ENCODE measurements at places on chromosomes 7 and 10.

DNA sequence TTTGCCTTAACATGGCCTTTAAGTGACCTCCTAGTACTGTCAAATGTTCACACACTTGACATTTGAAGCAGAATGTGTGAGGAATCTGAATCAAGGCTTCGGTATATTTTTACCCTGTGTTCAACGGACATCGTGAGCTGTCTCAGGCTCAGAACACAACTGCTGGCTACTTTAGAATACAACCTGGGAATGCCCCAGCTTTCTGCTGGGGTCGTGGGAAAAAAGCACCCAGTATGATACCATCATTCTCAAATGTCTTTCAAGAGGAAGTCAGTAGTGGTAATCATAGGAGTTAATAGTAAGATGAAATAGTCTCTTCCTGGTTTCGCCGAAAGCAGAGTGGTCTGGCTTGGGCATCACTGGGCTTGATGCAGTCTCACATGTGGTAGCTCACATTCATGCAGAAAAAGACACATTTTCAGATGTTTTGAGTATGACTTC lies 67.2 kb downstream of the CREB5 start:
- DNase-seq, result no peak

DNA sequence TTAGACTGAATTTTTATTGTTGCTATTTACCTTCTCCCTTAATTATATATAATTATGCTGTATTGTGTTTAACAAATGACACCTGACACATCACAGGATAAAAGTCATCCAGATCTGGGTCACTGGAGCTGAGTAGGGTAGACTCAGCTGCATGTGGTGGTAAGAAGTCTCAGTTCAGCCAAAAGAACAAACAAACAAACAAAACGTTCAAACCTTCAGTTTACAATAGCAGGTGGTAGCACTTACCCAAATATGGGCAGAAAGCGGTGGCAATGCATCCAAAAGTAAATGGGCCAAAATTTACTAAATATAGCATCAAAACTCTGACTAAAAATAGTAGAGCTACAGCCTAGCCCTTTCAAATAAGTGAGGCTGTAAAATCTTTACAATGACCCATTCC lies 42.2 kb downstream of the ZWINT start:
- DNase-seq, result no peak

GRCh38 chr7:157547102-157547501 lies 210.3 kb downstream of the DNAJB6 start:
- DNase-seq, result no peak

DNA sequence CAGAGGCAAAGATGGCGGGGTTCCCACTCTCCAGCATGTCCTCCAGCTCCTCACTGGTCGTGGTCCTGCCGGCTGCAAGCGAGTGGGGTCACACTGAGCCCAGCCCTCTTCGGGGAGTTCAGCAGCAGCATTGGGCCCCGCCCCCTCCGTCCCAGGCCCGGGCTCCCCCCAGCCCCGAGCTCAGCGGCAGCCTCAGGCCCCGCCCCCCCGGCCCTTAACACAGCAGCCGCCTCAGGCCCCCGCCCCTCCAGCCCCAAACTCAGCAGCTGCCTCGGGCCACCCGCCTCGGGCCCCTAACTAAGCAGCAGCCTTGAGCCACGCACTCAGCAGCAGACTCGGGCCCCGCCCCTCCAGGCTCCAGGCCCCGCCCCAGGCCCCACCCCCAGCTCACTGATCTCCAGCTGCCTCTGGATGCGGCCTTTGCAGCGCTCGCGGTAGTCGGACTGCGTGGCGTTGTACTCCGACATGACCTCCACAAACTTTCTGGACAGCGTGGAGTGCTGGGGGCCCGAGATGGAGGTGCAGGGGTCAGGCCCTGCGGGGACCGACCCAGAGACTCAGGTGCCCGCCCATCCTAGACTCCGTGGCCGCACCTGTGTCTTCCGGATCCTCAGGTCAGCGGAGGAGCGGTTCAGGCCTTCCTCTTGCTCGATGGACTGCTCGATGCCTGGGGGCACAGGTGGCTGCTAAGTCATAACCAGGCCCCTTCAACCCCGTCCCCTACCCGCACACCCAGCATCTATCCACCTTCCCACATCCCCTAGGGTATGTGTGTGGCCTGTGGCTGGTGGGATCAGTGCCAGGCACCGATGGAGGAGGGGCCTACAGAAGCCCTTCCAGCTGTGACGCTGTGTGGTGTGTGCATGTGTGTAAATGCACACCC lies 15.5 kb downstream of the STX1A start:
- no peak for DNase-seq

DNA sequence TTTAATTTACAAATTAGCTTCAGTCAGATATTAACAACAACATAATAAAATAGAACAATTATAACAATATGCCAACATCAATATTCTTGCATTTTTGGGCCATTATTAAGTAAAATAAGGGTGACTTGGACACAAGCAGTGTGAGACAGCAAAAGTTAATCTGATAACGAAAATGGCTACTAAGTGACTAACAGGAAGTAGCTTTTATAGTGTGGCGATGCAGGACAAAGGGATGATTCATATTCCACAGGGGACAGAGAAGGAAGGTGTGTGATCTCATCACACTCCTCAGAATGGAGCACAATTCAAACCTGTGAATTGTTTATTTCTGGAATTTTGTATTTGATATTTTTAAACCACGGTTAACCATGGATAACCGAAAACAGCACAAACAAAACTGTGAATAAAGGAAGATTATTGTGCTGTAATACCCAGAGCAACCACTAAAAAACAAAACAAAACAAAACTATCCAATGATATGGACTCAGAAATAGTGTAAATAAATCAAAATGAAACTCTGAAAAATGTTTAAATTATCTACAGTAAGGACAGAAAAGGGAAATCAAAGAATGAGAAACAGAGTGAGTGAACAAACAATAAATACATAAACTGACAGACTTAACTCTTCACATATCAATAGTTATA lies 66.9 kb upstream of the TFEC start:
- peak; percentile 41 for DNase-seq

DNA sequence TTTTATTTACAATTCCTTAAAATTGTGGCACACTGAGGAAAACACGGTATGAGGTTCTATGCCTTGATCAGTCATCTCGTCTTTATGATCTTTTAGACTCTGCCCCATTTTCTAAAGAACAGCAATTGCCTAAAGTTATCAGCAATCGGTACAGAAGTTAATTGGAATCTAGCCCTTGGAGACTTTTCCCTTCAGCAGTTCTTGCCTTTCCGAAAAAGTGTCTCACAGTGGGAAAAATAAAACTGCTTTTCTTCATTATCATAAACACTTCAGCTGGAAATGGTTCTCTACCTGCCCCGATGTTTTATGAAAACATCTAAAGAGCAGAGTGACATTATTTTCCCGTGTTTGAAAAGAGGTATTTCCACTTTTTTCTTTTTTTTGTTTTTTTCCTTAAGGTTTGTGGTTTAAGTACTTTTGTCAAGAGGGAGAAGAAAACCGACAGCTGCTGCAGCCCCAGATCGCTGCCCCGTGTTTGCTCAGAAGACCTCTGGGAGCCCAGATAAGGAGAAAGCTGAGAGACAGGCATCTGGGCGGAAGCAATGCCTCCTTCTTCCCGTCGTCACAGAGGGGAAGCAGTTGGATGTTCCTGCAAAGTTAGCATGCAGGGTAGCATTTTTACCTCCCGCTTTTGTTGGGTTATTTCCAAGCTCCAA lies 149.7 kb downstream of the FRMD4A start:
- no peak for DNase-seq

DNA sequence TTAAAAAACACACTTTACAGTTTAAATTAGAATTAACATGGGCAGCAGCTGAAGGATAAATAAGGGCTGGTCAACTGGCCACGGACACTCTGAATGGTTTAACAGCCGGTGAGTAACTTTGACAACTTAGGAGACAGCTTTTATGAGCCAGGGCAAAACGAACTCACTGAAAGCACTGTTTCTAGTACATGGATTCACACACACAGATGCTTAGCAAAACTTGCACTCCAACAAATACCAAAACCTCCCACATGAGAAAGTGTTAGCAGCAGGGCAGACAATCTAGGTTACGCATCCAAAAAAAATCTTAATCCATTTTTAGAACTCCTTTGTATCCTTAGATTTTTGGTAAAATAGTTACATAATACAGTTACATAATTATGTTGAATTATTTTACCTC lies 486.4 kb downstream of the PHTF2 start:
- no peak for DNase-seq

- no peak for DNase-seq
Measured at GRCh38 chr7:105246256-105246655, 142.5 kb downstream of the SRPK2 start.

DNA sequence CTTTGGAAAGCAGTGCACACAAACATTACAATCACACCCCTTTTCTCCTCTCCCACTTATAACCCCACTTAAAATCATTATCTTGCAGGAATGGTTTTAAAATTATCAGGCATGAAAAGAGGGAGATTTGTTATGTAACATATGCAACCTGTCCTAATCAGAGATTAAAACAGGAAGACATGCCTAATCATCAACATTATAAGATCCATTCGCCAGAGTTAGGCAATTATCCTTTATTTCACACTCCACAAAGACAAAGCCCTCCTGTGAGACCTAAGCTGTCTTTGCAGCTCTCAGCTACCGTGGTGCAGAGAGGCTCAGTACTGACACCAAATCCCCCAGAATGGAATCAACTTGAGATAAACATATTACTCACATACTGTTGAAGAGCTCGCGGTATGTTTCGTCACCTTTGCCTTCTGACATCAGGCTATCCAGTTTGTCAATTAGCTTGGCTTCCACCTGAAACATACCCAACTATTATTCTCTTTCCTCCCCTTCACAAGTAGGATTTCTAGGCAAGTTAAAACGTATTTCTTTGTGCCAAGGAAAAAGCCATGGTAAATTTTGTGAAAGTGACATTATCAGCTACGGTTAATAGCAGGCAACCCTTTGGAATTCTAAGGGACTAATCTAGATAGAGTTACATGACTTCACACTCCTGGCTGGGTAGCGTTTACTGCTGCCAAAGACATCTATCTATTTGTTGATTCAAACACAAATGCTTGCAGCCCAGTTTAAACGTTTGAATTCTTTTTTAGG lies 226.2 kb upstream of the IMMP2L start:
- DNase-seq, result no peak

- DNase-seq, result no peak
Measured at GRCh38 chr10:132971448-132972148, 29.2 kb upstream of the CFAP46 start.

GRCh38 chr7:139942636-139943035 lies 113.6 kb downstream of the TBXAS1 start:
- no peak for DNase-seq

- no peak for DNase-seq
Measured at GRCh38 chr7:140752533-140752932, 56.0 kb downstream of the NDUFB2 start.

GRCh38 chr7:137142376-137142775 lies 201.2 kb downstream of the PTN start:
- peak; percentile 29 for DNase-seq

- no peak for DNase-seq
Measured at GRCh38 chr7:27212497-27213432, 12.9 kb upstream of the HOXA13 start.

- no peak for DNase-seq
Measured at GRCh38 chr10:24989867-24990266, 26.1 kb downstream of the ENKUR start.

- DNase-seq, result no peak
Measured at GRCh38 chr10:100182908-100183307, 2.9 kb downstream of the ERLIN1 start.

DNA sequence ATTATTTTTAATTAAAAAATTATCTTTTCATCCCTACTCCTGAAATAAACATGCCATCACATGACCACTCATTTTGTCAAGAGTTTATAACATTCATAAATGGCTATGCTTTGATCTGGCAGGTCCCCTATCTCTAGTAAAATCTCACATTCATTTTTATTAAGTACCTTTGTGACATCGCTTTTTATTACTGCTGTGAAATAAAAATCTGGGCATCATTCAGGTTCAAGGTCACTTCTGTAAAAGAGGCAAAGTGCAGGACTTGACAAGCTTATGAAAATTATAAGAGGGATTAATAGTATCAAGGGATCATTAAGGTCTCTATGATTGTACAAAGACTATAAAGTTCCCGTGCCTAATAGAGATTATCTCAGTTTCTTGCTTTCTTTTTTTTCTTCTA lies 416.8 kb upstream of the SEMA3A start:
- no peak for DNase-seq

GRCh38 chr7:42960762-42961161 lies 28.6 kb downstream of the MRPL32 start:
- DNase-seq, result no peak

- DNase-seq, result peak; percentile 92
Measured at GRCh38 chr10:103739039-103739764, 116.2 kb downstream of the SH3PXD2A start.

- DNase-seq, result no peak
Measured at GRCh38 chr7:3739983-3740382, 438.9 kb downstream of the SDK1 start.

DNA sequence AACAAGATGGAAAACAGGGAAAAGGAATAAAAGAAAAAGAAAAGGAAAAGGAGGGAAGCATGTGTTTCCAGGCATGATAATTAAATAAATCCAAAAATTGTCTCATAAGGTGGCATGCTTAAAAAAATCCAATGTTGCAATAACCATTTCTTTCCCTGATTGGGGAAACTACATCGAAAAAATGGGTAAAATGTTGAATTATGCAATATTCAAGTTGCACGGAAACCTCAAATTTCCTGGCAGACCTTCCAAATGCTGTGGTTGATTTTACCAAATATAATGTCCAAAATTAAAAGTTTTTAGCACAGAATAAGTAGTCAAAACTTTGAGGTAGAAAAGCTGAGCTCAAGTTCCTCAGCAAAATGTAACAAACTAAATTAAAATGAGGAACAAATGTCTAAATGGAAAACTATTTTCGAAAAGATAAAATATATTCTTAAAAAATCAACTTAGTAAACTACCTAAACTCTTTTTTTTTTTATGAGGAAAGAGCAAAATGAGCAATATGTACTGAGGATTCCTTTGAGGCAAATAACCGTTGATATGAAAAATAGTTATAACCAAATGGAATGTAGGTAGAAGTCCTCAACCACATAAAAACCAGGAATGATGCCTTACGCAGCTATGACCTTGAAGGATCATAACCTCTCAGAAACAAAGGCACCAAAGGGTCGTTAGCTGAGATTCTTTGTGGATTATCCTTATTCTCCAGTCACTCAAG lies 52.6 kb downstream of the MACC1 start:
- DNase-seq, result peak; percentile 90

GRCh38 chr7:154874409-154875113 lies 128.4 kb downstream of the PAXIP1 start:
- no peak for DNase-seq

DNA sequence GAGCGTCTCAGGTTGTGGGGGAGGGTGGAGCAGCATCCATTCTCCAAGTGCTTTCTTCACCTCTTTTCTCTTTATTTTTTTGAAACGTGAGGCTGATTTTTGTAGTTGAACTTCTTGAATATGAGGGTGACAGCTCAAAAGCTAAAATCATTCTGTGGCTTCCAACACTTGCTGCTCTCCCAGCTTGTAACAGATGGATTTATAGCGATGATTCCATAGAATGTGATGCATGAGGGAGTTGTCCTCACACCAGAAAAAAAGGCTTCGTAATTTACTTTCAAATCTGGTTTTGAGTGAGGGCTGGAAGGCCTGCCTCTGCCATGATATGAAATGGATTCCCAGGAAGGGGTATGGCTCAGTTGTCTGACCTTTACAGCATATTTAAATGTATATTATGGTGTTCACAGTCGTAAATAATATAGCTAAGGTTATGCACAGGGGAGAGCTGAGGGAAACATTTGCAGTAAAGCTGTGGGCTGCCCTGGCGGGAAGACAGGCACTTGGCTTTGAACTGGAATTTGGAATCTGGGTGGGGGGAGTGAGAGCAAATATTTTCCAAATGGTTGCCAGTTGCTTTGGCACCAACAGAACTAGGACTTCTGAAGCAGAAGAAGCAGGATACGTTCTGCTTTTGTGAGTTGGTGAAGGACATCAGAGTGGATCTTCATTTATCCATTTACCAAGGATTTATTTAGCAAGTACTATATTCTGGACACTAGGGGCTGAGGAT lies 166.7 kb downstream of the SORCS3 start:
- no peak for DNase-seq

All from HS-5 (cell line).